SK-N-MC (cell line): ENCODE measurements at places on chromosomes 6 and 20.

GRCh38 chr6:33207552-33208090, 679 bp upstream of the RING1 start:
- no peak for DNase-seq

DNA sequence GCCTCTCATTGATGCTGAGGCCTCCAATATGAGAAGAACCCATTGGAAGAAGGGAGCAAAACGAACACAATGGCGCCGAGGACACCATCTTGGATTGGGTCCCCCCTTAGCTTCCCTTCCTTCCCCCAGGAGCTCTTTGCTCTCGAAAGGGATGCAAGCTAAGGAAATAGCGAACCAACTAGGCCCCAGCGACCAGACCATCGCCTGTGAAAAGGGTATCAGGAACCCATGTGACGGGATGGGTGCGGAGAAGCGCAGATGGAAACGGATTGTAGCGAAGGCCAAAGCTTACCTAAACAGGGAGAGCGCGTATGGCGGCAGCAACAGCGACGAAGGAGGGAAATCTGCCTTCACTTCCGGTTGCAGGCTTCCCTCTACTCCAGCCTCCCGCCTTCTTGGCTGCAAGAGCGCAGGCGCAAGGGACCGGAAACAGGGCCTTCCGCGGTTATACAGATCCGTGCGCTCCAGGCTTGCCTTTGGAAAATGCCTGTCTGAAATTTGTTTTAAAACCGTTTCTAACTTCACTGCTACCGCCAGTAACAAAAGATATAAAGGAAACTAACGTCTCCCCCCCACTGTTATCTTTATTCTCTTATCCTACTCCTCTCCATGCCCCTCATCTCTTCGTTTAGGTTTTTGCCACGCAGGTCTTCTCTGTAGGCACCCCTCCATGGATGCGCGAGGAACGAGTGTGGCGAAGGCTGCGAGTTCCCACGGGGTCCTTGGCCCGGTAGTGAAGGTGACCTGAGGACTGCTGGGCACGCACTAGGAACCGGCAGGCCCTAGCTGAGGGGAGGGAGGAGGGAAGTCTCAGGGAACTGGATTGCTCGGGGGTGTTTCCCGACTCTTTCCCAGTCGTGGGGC, at the start of gene DDX39B:
Gene DDX39B (minus strand): TSS at position 346 of the 864 bp plus-strand sequence. CDS start 1,471 bp downstream, outside the sequence.
- peak; percentile 98 for DNase-seq

- DNase-seq: no peak
Measured at GRCh38 chr20:13288357-13288756, 67.3 kb downstream of the ISM1 start.

GRCh38 chr6:27428502-27428901, 39.9 kb downstream of the ZNF391 start:
- DNase-seq: no peak

- DNase-seq: no peak
Measured at GRCh38 chr6:145783796-145784195, 30.8 kb downstream of the FBXO30 start.

DNA sequence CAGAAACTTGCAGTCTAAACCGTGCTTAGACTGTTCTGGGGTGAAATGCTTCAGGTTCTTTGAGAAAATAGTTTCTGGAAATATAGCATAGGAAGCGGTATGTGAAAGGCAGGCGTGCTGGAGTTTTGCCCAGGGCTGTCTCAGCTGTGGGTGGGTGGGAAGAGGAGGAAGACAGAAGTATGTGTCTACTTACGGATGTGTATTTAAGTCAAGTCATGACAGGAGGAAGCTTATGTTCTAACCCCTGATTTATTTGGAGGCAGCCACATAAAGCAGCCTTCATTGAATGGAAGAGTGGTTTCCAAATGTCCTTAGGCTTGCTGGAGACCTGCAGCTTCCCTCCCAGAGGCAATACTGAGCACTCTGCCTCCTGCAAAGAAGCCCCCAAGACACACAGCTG, 345.8 kb upstream of the PRND start:
- DNase-seq: peak; percentile 85

- DNase-seq: no peak
Measured at GRCh38 chr6:164427728-164428402, 881.5 kb downstream of the C6orf118 start.

DNA sequence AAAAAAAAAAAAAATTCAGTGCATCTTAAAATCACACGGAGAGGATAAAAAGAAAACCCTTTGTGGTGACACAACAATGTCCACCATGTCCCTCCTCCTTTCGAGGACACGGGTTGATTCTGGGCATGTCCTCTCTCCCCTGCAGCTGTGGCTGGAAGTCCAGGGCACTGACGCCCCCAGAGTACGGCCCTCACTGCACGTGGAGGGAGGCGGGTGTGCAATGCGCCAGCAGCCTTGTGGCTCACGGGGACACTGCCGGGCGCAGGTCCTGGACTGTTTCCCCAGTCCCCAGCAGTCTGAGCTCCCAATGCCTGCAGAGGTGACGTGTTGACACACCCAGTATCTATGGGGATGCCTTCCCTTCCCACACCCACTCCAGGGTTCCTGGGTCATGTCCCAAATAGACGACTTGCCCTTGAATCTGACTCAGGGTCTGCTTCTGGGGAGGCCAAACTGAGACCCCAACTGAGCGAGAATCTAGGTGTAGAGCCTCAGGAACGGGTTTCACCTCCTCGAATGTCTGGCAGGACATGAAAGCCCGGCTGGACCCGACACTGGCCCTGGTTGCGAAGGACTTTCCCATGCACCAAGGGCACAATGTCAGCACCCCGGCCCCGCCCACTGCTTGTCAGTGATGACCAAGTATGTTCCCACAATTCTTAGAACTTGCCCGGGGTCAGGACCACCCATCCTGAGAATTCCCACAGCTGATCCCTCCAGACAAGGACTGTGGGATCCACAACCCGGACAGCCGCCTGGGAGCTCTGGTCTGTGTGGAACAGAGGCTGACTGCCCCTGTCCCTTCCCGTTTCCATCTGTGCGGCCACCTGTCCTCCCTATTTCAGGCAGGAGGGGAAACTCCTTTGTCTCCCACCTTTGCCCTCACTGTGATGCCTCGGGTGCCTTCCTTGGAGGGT, 425.1 kb upstream of the SULF2 start:
- DNase-seq: no peak

DNA sequence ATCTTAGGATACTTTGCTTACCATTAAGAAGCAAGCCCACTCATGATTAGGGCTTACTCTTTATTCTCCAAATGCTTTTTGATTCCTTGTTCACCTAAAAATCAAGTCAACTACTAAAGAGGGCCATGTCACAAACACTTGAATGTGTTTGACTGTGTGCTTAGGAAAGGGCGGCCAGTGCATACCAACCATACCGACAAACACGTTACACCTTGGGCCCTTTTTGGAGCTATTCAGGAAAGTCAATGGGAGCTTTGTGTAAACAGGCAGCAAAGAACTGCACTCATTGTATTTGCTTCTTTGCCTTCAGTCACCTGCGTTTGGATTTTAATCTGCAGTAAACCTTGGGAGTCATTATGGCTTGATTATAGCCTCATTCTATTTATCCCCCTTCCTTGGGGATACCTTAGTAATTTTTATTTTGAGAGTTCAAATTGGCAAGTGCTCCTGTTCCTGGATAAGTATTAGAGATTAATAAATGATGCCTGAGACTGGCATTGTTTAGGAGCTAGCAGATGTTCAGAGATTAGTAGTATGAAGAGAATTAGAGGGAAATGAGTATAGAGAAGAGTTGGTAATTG, 102.6 kb upstream of the HDGFL1 start:
- DNase-seq: no peak

DNA sequence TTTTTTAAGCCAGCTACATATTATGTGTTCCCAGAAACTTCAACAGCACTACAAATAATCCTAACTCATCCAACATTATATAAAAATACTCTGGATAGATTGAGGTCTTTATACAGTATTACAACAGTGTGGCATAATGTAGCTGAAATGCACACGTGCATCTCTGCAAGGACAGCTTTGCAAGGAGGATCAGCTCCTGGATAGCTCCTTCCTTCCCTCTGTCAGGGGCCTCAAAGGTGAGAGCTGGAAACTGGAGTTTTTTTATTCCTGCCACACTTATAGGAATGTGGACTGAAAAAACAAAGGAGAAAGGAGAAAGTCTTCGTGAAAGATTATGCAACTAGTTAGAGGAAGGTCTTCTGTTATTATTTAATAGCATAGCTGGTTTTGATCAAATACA, 53.1 kb downstream of the PLG start:
- DNase-seq: no peak

DNA sequence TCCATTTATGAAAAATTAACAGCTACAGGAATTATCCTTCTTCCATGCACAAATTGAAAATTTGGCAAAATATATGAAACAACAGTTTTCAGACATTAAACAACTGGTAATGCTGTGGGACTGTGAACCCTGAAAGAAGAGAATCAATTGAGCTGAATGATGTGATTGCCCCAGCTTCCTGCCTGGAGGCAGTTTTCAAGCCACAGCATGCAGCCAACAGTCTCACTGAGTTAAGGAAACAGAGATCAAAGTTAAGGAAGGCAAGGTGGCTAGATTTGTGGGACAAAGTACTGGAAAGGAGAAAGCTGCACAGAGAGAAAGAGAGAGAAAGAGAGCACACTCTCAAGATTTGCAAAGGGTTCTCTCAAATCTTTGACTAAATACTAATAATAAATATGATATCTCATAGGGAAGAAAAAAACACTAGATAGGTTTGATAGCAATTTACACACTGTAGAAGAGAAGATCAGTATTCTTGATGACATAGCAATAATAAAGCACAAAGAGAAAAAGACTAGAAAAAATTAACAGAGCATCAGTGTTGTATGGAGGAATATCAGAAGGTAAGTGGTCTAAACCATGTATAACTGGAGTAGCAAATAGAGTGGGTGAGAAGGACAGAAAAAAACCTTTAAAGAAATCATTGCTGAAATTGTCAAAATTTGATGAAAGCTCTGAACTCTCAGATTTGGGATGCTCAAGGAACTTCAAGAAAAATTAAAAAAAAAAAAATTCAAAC, 70.1 kb upstream of the CNKSR3 start:
- no peak for DNase-seq

DNA sequence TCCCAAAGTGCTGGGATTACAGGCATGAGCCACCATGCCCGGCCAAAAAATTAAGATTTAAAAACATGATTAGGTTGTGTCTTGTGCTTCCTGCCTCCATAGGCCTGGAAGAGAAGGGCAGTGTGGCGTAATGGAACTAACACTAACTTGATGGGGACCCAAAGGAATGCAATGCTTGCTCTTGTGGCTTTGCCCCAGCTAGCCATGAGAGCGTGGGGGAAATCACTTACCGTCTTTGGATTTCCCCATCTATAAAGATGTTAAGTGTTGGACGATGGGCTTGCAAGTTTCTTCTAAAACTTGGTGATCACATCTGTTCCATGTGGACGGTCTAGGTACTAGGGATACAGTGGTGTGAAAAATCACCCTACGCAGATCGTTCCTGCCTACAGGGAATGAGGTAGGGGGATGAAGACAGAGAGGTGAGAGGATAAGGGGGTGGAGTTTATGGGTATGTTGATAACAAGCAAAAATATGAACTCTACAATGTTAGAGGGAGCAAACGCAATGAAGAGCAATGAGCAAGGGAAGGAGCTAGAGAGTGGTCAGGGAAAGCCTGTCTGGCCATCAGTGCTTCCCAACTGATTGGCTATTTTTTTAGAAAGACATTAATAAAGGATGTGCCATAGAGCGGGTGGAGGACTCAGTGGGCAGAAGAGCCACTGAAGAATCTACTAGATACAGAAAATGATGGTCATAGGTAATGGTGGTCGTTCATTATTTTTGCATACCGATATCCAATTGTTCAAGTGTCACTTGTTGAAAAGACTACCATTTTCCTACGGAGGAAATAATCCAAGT, 165.2 kb downstream of the BCAS1 start:
- no peak for DNase-seq

DNA sequence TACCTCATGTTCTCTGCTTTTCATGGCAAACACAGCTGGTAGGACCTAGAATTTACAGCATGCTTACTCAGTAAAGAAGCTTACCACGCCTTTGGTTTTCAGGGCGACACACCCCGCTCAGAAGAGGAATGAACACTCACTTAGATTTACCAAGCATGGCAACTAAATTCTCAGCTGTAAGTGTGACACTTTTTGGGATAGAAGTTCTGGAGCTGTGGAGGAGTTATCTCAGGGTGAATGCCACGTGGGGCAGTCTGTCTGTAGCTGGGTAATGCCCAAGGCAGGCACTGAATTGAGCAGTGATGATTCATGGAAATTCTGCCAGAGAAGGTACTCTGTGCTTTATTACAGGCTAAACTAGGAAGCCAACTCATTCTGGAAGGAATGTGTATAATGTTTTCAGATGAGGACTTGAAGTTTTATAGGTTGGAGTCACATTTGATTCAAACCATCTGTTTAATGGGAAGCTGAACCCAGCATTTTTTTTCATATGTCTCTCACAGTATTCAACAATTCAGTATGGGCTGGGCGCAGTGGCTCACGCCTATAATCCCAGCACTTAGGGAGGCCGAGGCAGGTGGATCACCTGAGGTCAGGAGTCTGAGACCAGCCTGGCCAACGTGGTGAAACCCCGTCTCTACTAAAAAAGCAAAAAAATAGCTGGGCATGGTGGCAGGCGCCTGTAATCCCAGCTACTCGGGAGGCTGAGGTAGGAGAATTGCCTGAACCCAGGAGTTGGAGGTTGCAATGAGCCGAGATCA, 3.5 kb upstream of the PRIM2 start:
- DNase-seq: peak; percentile 66

GRCh38 chr6:5105146-5105545, 20.0 kb downstream of the PPP1R3G start:
- no peak for DNase-seq

- no peak for DNase-seq
Measured at GRCh38 chr6:7909323-7910276, 988 bp downstream of the TXNDC5 start.

- no peak for DNase-seq
Measured at GRCh38 chr20:19012676-19013075, 199.1 kb downstream of the SCP2D1 start.

- DNase-seq: no peak
Measured at GRCh38 chr6:56490993-56491392, 151.7 kb downstream of the DST start.

DNA sequence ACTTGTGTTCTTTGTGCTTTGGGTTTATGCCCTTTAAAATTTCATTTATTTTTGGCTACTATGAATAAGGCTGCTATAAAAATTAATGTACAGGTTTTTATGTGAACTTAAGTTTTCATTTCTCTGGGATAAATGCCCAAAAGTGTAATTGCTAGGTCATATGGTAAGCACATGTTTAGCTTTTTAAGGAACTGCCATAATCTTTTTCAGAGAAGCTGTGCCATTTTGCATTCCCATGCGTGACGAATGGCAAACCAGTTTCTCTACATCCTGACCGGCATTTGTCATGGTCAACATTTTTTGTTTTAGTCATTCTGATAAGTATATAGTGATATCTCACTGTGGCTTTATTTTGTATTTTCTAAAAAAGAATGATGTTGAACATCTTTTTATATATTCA, 236.0 kb upstream of the SGK1 start:
- DNase-seq: no peak
